ENCODE measurements at places on chromosomes 3 and 15. TPM values are rescaled to one million over a fixed set of nuclear protein-coding genes. Genes with fewer than 3 reads are reported as not detected.

DNA sequence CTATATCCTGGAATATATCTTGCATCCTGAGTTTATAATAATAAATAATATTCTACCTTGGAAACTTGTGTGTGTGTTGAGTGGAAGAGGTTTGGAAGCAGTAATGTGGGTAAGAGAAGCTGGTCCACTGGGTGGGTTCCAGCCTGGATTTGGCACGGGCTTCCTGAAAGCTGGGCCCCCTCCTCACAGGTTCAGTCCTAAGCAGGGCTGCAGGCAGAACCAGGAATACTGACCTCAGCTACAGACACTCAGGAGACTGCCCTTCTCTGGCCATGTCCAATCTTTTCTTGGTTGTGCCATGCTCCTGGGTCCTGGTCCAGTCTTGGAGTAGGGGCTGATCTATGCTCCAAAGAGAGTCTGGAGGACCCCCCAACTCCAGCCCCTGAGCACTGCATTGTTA, 4.5 kb downstream of the MYD88 start:
- no peak for DNase-seq

GRCh38 chr3:16824081-16824696, 60.6 kb upstream of the PLCL2 start:
- DNase-seq = no peak

DNA sequence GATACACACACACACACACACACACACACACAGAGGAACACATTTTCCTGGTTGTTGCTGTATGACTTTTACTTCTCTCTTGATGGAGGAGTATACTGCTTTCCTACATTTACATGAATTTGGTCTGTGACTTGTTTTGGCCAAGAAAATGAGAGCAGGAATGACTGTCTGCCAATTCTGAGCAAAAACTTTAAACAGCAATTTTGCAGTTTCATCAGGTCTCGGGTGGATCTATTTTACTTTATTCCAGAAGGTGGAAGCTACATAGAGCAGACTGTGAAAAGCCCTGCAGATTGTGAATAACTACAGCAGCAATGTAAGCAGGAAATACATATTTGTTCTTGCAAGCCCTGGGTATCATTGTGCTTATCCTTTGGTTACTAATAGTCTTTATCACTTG, 1350.0 kb upstream of the EPHA6 start:
- no peak for DNase-seq

TMEM42 gene
- 9.2 TPM for total RNA-seq

TMCO5A gene
- total RNA-seq = not detected

- no peak for DNase-seq
Observed at GRCh38 chr3:132753946-132754345, 31.7 kb upstream of the NPHP3 start.

RTP1 gene
- total RNA-seq = not detected

GRCh38 chr3:115790759-115791158, 167.4 kb downstream of the GAP43 start:
- DNase-seq = no peak

All from left colon (tissue), 2 donors.